ENCODE measurements at places on chromosomes 6 and 20.
A peak's percentile ranks its signal among the peaks of the same experiment; 100 is the strongest.

- DNase-seq, result no peak
Observed at GRCh38 chr6:106309766-106310373, 15.7 kb downstream of the ATG5 start.

DNA sequence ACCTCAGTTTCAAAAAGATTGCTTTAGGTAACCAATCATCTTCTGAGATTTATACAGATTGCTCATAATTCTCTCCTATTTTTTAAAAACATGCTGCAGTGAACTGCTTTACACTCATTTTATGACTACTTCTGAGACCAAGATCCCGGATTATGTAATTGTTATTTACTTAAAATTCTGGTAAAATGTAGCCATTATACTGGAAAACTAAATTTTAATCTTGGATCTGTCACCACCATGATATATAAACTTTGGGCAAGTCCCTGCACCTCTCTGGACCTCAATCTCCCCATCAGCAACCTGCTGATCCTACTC is 477 bp upstream of the PROCR start:
- DNase-seq, result no peak

GRCh38 chr6:30683183-30683979 is 3.1 kb downstream of the PPP1R18 start:
- DNase-seq, result no peak

DNA sequence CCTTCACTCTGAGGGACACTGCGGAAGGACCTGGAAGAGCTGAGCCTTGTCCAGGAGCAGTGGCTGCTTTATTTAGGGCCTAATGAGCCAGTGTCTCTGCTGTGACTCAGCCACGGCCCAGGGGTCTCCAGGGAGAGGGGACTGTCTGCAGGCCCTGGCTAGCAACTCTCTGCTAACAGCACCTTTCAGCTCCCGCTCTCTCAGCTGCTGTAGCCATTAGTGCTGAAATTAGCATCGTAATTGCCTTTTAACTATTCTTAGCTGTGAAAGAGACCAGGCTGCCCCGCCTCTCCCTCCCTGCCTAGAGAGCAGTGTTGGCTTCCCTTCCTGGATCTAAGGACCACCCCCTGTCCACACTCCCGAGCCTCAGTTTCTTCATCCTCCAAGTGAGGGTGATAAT is 53.1 kb upstream of the SLC32A1 start:
- DNase-seq, result no peak

- no peak for DNase-seq
Observed at GRCh38 chr6:105907991-105908390, 178.1 kb upstream of the PRDM1 start.

DNA sequence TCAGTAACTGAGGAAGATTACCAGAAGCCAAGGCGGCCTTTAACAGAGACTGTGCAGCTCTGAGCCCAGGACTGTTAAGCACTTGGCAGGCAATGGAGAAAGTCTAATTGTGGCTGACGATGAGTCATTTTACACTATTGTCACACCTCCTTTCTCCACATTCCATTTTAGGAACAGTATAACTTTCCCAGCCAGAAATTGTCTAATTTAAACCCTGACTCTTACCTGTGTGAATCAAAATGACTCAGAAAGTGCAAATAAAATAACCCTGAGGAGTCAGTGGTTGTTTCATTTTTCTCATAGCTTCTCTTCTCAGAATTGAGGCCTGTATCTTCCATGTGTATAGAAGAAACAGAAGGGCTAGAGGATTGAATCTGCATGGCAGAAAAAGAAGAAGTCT is 40.0 kb upstream of the OPN5 start:
- no peak for DNase-seq

DNA sequence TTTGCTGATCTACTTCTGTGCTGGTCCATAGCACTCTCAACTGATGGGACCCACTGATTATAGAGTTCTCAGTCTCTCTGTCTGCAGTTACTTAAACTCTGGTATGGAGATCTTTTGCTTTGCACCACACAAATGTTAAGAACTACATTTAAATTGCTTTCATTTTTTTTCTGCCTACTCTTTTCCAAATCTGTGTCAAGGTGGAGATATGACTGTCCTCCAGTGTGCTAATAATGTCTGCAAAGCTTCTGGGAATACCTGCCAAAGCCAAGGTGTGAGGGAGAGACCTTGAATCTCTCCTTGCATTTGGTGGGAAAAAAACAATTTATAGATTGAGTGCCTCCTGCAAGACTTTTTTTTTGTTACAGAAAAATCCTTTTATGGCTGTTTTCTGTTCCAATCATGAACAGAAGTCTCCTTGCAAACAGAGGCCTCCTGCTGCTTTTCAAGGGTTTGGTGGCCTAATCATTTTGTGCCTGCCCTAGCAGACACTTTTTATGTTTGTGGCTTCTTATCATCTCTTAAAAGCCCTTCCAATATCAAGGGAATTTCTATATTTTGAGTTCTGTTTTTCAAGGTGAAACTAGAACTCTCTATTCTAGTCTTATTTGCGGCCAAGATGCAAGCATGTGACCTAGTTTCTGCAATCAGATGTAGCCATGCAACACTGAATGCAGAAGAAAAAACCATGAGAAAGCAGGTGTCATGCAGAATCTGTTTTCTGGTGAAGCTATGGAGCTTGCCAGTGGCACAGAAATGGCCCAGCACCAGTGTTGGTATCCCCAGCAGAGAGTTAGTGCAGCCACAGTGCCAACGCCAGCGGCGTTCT is 23.2 kb upstream of the AKIRIN2 start:
- no peak for DNase-seq

- DNase-seq, result no peak
Observed at GRCh38 chr6:110296241-110297025, 61.7 kb downstream of the METTL24 start.

DNA sequence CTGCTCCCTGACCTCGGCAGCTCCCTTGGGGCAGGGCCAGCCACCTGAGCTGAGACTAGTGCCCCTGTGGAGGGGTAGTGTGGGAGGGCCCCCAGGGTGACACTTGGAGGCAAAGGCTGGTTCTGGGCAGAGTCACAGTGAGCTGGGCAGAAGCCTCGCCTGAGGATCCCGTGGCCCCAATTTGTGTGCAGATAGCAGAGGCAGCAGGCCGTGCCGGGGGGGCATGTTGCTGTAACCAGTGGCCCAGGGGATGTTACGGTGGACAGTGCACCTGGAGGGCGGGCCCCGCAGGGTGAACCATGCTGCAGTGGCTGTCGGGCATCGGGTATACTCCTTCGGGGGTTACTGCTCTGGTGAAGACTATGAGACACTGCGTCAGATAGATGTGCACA is 2.9 kb downstream of the KLHDC3 start:
- no peak for DNase-seq

DNA sequence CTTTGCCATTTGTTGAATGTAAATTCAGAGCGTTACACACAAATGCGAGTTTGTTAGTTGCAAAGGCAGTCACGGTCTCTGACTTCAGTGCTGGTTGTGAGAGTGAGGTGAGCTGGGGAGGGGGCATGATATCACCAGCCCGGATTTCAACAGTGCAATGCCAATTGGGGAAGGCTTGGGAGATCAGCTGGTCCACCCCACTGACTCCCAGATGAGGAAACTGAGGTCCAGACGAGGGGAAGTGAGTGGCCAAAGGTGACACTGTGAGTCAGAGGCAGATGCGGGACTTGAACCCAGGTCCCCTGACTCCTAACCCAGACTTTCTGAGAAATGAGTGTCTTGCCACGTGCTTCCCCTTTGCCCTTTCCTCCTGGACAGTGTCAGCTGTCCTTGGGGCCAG is 62.1 kb downstream of the CEBPB start:
- DNase-seq, result no peak

DNA sequence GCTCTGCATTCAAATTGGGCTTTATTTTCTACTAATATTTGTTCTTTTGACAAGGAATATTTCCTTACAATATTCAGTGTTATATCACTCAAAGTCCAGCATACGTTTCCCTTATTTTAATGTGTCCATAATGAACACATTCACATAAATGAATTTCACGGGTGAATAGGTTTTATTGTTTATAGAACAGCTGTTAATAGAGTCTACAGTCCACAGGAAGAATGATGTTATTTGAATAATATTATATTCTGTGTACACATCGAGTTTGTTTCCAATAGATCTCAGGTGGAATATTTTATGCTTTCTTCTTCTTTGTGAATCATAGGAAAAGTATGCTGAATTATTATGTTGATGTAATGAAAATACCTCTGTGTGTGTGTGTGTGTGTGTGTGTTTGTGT is 582.4 kb downstream of the CDH26 start:
- no peak for DNase-seq

DNA sequence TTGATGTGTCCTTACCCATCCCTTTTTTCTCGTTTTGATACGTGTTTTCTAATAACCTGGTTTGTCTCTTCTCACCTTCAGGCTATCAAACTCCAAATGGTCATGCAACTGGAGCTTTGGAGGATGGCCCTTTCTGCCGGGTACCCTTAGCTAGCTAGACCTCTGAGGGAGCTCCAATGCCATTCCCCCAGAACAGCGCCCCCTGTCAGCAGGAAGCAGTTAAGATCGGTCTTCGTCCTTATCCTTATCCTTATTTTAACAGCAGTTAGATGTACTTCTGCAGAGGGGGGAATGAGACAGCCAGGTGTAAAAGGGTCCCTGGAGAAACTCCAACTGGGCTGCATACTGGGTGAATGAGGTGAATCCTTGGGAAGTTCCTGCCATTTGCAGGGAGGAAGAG is 37.2 kb downstream of the SEL1L2 start:
- DNase-seq, result no peak

- DNase-seq, result no peak
Observed at GRCh38 chr6:3340358-3340802, 81.6 kb downstream of the PSMG4 start.

GRCh38 chr6:8006208-8006607 is 58.0 kb downstream of the BLOC1S5 start:
- DNase-seq, result no peak

DNA sequence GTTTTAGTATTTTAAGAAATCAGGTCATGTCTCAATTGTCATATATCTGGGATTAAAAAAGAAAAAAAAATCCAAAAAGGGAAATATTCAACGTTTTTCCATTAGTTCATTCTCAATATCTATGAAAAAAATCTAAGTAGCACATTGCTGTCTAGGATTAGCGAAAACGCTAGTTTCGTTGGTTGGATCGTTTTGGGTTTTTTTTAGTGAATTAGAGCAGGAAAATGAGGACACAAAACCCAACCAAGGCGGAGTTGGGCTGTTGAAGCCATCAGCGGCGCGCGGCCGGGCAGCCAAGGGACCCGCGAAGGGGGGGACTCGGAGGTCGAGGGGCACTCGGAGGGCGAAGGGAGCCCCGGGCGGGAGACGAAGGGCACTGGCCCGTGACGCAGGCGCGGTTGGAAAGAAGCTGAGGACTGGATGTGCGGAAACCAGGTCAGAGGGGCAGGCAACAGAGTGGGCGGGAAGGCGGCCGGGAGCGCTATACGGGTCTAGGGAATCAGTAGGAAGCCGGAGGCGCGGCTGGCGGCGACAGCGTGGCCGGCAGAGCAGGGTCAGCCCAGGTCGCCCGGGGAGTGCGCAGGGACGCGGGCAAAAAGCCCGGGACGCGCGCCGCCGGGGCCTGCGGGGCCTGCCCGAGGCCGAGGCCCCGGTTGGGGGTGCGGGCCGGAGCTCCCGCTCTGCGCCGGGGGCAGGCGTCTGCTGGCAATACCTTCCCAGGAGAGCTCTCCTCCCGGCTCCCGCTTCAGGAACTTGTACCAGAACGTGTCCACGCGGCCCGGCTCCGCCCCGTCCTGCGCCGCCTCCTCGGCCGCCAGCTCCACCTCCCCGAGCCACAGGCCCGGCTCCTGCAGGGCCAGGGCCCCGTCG is 599 bp downstream of the EPM2A start:
- peak; percentile 58 for DNase-seq

- no peak for DNase-seq
Observed at GRCh38 chr6:9799582-9799981, 615.3 kb downstream of the TFAP2A start.

DNA sequence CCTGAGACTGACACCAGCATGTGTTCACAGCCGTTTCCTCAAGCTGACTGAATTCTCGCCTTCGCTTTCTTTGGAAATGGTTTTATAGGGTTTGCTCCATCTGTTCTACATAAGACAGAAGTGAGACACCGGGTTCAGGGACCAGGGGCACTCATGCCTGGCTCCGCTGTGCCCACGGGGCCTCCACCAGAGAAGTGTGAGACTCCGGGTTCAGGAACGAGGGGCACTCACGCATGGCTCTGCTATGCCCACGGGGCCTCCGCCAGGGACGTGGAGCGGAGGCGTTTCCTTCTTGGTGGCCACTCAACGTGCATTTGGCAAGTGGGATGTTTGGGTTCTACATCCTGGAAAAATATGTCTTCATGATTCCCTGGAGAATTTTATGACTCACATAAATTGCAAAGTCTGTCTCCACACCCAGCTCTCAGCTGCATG is 106.6 kb downstream of the RNASET2 start:
- DNase-seq, result no peak

All from CD4-positive, alpha-beta T cell treated with Interleukin-15 for 1 hour (primary cell).